ENCODE measurements at places on chromosomes 1 and 21.
A peak's percentile ranks its signal among the peaks of the same experiment; 100 is the strongest.

GRCh38 chr1:56494306-56494705, 85.1 kb downstream of the PLPP3 start:
- DNase-seq: no peak

- DNase-seq: no peak
Observed at GRCh38 chr1:185315445-185316071, 1.5 kb downstream of the IVNS1ABP start.

- DNase-seq: peak; percentile 59
Observed at GRCh38 chr1:89198491-89199072, at the start of gene GBP4. Gene GBP4, minus strand, starts transcription at chr1:89198942. Its CDS starts 108 bp downstream, at chr1:89198834.

GRCh38 chr1:110443451-110443850, 7.5 kb upstream of the PROK1 start:
- no peak for DNase-seq

GRCh38 chr21:45179568-45180245, 105.3 kb downstream of the ADARB1 start:
- DNase-seq: no peak

DNA sequence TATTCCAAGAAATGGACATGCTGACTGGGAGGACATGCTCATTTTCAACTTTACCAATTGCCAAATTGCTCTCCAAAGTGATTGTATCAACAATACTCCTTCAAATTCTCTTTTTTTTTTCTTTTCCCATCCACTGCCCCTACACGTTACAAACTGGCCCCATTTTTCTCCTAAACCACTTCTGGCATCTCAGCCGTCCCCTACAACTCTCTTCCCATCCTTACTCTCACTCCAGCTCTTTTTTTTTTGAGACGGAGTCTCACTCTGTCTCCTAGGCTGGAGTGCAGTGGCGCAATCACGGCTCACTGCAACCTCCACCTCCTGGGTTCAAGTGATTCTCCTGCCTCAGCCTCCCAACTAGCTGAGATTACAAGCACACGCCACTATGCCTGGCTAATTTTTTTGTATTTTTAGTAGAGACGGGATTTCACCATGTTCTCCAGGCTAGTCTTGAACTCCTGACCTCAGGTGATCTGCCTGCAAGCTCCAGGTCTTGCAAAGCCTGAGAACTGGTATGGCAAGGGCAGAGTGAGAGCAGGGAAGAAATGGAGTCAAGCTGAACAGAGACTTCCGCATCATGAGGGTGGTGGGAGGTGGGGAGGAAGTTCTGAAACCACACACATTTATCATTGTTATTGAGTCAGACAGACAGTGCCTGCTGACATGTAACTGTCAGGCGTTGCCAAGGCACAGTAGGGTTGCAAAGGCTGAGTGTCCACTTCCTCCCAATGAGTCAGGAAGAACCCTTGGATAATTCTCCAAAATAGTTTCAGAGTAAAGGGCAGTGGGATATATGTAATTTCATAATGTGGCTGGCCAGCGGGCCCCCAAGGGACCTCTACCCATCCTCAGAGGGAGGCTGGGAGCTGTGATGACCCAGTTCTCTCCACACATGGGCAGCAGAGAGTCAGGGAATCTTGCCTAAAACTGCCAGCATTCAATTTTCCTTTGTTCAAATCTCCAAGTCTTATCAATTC, 17.4 kb downstream of the CELA3A start:
- DNase-seq: peak; percentile 75

DNA sequence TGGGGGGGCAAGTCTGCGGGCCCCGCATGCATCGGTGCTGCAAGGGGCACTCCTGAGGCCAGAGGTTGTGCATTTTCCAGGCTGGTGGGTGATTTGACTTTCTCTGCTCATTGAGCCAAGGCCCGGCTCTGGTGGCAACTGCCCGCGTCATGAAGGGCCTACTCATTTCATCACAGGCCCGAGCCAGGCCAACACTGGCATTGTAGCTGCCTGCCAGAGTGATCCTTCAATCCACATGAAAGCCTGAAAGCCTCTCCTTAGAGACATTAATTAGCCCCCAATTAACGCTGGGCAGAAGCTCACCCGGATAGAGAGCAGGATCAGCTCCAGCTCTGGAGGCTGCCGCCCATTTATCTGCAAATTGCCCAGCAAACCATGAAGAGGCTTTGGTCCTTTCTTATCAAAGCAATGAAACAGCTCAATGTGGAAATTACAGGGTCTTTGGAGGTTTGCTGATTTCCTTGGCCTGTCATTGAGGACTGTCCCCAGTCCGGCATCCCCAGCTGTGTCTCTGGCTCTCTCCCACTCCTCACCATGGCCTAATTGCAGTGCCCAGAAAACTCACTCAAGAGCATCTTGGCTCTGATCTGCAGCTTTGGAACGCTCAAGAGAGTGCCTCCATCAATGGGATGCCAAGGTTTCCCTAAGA, 50.4 kb upstream of the STUM start:
- no peak for DNase-seq

GRCh38 chr1:77473690-77474089, 191.9 kb downstream of the AK5 start:
- DNase-seq: no peak

GRCh38 chr1:2602866-2603520, 16.4 kb downstream of the PRXL2B start:
- DNase-seq: no peak

DNA sequence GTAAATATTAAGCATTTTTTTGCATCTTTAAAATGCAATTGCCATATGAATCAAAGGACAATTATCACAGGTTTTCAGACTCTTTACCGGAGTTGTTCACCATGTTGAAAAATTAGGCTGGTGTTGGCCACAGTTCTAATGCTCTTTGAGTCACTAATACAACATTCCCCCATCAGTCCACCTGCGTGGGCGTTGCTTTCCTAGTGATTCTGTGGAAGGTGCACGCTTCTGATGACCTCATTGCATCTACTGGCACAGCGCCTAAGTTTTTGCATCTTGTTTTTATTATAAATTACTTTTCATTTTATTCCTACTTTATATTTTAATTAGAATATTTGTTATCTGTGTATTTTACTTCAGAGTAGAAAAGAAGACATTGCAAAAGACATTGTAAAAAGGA, 4.7 kb upstream of the F5 start:
- DNase-seq: no peak

- no peak for DNase-seq
Observed at GRCh38 chr1:44014365-44015104, 16.7 kb downstream of the SLC6A9 start.

GRCh38 chr1:208002672-208003071, 91.7 kb upstream of the CD34 start:
- no peak for DNase-seq

GRCh38 chr1:89047734-89048133, 17.3 kb downstream of the GBP1 start:
- no peak for DNase-seq

- no peak for DNase-seq
Observed at GRCh38 chr1:102089791-102090190, 93.1 kb upstream of the OLFM3 start.

DNA sequence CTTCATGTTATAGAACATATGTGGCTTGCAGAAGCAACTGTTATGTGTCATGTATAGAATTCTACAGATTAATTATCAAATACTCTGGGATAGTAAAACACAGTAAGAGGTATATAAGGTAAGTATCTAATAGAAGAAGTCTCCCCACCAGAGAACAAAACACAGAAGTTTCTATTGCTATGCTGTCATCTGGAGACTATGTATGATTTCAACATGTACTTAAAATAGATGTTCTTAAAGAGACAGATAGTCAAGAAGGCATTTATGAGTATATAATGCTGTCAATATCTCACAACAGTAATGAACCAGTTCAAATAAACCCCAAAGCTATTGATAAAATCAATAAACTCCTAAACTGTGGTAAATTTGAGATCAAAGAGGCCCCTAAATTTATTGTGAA, 8.1 kb upstream of the ADCY10 start:
- DNase-seq: no peak

DNA sequence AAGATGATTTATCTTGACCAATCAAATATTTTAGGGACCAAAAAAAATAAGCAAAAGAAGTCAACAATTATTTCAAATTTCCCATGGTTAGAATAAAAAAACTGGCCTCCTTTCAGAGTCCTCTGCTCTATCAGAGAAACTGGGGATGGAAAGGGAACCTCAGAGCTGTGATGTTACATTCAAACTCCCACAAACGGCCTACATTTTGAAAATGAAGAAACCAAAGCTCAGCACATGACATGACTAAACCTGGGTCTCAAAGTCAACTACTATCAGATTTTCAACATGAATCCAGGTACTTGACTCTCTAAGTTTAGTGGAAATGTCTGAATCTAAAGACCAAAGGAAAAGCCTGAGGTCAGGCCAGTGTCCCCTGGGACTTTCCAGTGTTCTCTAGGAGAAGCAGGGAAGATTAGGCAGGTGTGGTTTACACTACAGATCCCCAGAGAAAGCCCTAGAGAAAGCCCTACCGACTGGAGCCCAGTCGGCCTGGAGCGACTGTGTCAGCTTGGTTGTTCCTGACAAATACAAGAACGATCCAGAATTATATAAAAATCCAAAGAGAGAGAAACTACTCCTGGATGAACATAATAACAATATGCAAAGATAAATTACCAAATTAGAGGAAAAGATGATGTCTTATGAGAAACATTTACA, 24.8 kb downstream of the JAK1 start:
- no peak for DNase-seq

- DNase-seq: no peak
Observed at GRCh38 chr1:245411245-245412036, 256.7 kb downstream of the KIF26B start.

DNA sequence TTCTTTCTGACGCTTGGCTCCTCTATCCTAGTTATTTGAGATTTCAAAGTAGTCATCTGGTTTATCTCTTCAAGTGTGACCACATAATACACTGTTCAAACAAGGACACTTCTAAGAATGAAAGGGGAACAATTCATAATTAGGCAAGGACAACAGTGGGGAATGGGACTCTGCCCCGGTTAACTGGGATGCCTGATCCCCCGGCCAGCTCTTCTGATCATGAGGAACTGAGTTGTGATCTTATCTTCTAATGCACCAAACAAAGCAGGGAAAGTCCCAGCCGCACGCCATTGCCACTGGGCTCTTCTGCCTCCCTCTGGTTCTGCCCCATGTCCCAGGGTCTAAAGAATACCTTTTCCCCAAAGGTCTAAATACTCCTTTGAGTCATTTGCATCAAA, 158.2 kb upstream of the IRF2BP2 start:
- DNase-seq: no peak

GRCh38 chr1:192190066-192190465, 31.8 kb downstream of the RGS18 start:
- no peak for DNase-seq

GRCh38 chr21:32717851-32718316, 9.9 kb downstream of the SYNJ1 start:
- no peak for DNase-seq

GRCh38 chr1:52633291-52633754, 355 bp downstream of the SHISAL2A start:
- DNase-seq: peak; percentile 31

GRCh38 chr1:151311589-151312331, 15.5 kb downstream of the PI4KB start:
- DNase-seq: peak; percentile 89

- no peak for DNase-seq
Observed at GRCh38 chr1:234656070-234656895, 46.3 kb upstream of the IRF2BP2 start.

GRCh38 chr1:183278739-183279591, 92.9 kb downstream of the LAMC2 start:
- no peak for DNase-seq

- DNase-seq: no peak
Observed at GRCh38 chr1:94471271-94471670, 53.1 kb downstream of the ABCD3 start.

DNA sequence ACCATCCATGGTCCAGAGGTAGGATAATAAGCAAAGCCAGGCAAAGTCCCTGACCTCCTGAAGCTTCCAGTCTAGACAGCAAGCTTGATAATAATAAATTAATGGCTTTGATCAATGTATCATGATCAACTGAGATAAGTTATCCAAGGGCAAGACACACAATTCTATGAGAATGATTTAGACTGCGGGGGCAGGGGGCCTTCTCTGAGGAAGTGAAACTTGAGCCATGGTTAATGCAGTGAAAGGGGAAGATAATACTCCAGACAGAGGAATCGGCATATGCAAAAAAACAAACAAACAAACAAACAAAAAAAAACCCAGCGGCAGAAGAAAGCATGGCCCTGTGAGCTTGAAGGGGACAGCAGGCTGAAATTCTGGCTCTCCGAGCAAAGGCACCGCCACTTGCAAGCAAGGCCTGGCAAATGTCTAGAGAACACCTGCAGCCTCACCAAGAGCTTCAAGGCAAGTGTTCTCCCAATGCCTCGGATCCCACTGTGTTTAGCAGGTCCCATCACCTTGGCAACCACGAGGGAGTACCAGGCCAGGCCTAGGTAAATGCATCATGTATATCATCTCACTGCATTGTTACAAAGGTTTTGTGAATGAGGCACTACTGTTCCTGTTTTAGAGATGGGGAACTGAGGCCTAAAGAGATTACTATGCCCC, 24.9 kb downstream of the CSMD2 start:
- DNase-seq: no peak

- DNase-seq: no peak
Observed at GRCh38 chr1:224405604-224405970, 29.0 kb downstream of the WDR26 start.

DNA sequence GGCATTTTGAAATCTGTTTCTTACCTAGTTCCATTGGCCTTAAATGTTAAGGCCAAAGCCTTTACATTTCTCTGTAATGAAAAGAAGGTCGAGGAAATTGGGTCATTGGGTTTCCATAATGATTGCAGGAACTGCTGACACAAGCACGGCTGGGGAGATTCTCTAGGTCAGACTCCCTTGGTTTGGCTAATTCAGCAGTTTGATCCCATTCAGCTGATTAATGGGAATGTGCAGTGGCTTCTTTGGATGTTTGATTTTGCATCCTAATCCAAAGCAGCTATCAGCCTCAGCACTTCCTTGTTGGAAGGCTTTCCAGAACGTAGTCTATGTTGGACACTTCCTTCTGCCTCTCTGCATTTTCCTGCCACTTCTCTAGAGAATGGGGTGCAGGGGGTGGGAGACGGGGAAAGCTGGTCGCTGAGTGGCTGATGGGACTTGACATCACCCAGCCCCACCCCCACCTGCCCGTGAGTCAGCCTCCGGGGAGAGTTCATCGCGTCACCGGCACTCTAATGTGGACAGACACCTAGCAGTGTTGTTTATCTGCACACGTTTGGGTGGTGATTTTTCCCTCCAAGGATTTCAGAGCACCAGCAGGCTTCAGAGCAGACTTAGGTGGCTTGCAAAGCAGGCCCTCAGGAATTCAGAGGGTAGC, 5.4 kb downstream of the PSEN2 start:
- DNase-seq: no peak

- DNase-seq: peak; percentile 83
Observed at GRCh38 chr1:198157241-198157846, 546 bp downstream of the NEK7 start.

DNA sequence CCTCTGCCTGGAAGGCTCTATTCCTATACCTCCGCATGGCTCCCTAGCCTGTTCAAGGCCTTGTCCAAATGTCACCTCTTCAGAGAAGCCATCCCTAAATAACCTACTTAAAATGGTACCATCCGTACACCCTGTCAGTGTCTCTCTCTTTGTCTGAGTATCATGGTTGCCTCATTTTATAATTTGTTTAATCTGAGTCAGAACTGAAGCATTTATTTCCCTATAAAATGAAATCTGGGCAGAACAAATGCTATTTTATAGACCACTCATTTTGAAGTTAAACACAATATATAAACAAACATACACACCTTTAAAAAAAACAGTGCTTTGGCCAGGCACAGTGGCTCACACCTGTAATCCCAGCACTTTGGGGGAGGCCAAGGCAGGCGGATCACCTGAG, 30.2 kb downstream of the RERE start:
- no peak for DNase-seq

GRCh38 chr1:43980255-43981134, 1.5 kb downstream of the B4GALT2 start:
- no peak for DNase-seq

GRCh38 chr1:115545791-115546733, 95.7 kb upstream of the VANGL1 start:
- no peak for DNase-seq
